Endothelial cell (in vitro differentiated cells): ENCODE measurements at places on chromosomes 7 and 10. TPM values are rescaled to one million over a fixed set of nuclear protein-coding genes. Genes with fewer than 3 reads are reported as not detected.

The FGFR2 gene
- total RNA-seq: 15.3 TPM

The PCLO gene
- total RNA-seq: 5.1 TPM

DNA sequence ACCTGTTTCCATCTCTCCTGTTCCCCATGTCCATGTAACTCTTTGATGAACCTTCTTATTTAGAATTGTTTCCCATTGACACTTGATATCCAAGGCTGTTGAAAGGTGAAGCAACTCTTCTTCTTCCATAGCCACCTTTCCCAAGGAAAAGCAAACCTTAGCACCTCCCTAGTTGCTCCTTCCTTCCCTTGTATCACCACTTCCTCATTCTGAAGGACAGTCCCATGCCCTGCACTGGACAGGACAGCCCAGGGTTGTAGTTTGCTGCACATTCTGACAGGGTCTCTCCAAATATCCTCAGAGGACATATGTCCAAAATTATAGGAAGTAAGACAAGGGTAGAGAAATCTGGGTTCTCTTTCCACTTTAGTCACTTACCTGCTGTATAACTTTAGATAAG, 6.2 kb downstream of the CUZD1 start:
- no peak overlapping the region for H3K27ac ChIP-seq
- no peaks in the 10 kb centered on the region for H3K27me3 ChIP-seq
- H3K36me3 ChIP-seq: peaks cover 3% of the 10 kb centered on the region
- no peaks in the 10 kb centered on the region for H3K4me1 ChIP-seq

GRCh38 chr7:127816354-127817190, 164.6 kb downstream of the SND1 start:
- DNase-seq: no peak
- no peak overlapping the region for H3K4me3 ChIP-seq
- H3K27me3 ChIP-seq: peaks cover 13% of the 10 kb centered on the region
- H3K4me1 ChIP-seq: peaks cover 67% of the 10 kb centered on the region
- H3K27ac ChIP-seq: no peak overlapping the region

- H3K27ac ChIP-seq: no peak overlapping the region
- H3K4me3 ChIP-seq: no peak overlapping the region
- DNase-seq: no peak
- H3K36me3 ChIP-seq: no peaks in the 10 kb centered on the region
These were observed 60.2 kb downstream of the LRRC18 start for GRCh38 chr10:48879451-48879850.

DNA sequence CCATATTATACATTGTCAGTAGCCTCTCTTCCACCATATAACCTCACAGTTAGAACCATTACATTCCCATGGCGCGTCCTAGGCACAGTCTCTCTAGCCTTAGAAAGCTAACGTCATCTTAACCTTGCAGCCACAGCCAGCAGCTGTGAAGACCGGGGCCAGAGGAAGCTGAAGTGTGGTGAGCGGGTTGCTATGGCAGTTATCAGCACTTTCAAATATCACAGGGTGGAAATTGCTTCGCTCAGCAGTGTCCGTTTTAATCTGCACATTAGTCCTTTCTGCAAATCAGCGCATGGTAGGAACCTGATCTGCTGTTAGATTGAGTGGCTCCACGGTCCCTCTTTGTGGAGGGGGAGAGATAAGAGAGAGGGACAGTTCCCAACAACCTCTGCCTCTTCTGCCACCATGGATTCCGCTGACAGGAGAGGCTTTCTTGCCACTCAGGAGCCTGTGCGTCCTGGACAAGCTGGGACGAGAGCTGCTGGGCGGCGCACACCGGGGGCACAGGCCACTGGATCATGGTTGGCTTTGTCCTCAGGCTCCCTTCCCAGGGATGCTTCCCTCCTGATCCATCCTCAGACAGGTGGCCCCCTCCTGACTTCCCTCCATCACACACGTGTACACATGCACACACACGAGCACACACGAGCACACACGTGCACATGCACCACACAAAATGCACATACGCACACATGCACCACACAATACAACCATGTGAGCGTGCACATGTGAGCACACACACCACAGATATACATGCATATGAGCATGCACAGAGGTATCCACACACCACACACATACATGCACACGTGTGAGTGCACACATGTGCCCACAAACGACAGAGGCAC, 93.8 kb downstream of the WDR37 start:
- no peaks in the 10 kb centered on the region for H3K4me1 ChIP-seq
- H3K27me3 ChIP-seq: peaks cover 2% of the 10 kb centered on the region
- DNase-seq: no peak

DNA sequence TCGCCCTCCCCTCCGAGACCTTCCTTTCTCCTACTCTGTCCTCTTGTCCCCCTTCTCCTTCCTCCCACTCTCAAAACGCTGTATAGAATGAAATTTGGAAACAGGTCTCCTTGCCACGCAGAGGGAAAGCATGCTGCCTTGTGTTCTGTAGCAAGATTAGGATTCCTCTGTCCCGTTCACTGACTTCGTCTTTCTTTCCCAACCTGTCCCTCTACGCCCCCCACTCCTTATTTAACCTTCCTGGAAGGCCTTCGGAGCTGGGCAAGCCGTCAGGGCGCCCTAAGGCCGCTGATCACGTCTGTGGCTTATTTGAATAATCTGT, 1.3 kb downstream of the HOXA9 start:
- H3K27me3 ChIP-seq: peaks cover 36% of the 10 kb centered on the region
- peaks cover 4% of the 10 kb centered on the region for H3K36me3 ChIP-seq
- H3K27ac ChIP-seq: no peak overlapping the region
- peaks cover 31% of the 10 kb centered on the region for H3K4me1 ChIP-seq

DNA sequence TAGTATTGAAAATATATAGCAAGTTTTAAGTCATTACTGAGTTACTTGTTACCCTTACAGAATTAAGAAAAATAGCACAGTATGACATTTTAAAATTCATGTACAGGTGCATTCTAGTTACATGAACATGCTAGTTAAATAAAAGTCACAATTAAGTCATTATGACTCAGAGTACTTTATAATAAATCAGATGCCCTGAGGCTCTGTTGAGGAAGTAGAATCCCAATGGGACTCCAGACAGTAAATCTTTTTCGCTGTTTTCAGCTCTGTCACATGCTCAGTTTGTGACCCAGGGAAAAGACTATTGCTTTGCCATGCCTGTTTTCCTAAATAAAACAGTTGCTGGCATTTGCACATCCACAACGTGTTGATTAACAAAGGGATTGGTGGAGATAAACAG, 21.0 kb downstream of the NUDT13 start:
- no peak for DNase-seq
- no peaks in the 10 kb centered on the region for H3K27me3 ChIP-seq
- no peak overlapping the region for H3K4me3 ChIP-seq
- peaks cover 36% of the 10 kb centered on the region for H3K36me3 ChIP-seq
- no peaks in the 10 kb centered on the region for H3K4me1 ChIP-seq

GRCh38 chr10:93336110-93336509, 146.0 kb downstream of the MYOF start:
- no peaks in the 10 kb centered on the region for H3K27me3 ChIP-seq
- H3K36me3 ChIP-seq: peaks cover 6% of the 10 kb centered on the region
- H3K4me1 ChIP-seq: peaks cover 14% of the 10 kb centered on the region

DNA sequence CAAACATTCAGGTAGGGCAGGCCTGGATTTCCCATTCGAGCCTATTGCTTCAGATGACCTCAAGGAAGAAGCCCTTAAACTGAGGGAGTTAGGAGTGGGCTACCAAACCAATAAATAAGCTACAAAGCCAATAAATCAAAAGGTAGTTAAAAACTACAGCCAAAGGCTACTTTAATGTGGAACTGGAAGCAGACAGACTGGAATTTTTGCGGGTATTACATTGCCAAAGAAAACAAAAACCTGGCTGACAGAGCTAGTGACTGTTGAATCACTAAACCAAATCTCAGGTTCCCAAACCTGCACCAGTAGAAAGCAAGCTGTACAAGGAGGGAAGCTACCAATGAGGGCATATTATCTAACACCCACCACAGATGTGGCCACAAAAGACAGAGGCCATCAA, 315.6 kb downstream of the GRM8 start:
- no peaks in the 10 kb centered on the region for H3K36me3 ChIP-seq
- no peak for DNase-seq
- H3K4me3 ChIP-seq: no peak overlapping the region
- H3K27me3 ChIP-seq: no peaks in the 10 kb centered on the region
- H3K27ac ChIP-seq: no peak overlapping the region
- no peaks in the 10 kb centered on the region for H3K4me1 ChIP-seq

DNA sequence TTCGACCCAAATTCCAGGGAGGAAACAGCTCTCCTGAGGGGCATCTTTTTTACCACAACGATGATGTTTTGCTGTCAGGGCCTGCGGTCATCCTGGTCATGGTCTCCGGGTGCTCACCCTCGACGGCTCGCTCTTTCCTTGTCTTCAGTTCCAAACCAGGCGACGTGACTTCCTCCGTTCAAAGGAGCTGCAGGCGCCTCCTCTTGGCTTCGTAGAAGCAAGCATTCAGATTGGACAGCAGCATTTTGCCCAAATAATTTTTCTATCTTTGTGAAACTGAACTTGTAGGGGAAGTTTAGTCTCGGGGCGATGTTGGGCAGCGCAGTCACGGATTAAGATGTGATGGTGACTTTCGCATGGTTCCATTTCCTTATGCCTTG, 208.9 kb downstream of the DNAJB6 start:
- H3K4me1 ChIP-seq: no peaks in the 10 kb centered on the region
- no peak overlapping the region for H3K27ac ChIP-seq
- DNase-seq: no peak
- peaks cover 29% of the 10 kb centered on the region for H3K36me3 ChIP-seq

GRCh38 chr7:16816824-16817223, 12.0 kb upstream of the AGR2 start:
- H3K36me3 ChIP-seq: no peaks in the 10 kb centered on the region
- H3K27me3 ChIP-seq: peaks cover 3% of the 10 kb centered on the region
- peaks cover 8% of the 10 kb centered on the region for H3K4me1 ChIP-seq
- no peak for DNase-seq
- H3K4me3 ChIP-seq: no peak overlapping the region

DNA sequence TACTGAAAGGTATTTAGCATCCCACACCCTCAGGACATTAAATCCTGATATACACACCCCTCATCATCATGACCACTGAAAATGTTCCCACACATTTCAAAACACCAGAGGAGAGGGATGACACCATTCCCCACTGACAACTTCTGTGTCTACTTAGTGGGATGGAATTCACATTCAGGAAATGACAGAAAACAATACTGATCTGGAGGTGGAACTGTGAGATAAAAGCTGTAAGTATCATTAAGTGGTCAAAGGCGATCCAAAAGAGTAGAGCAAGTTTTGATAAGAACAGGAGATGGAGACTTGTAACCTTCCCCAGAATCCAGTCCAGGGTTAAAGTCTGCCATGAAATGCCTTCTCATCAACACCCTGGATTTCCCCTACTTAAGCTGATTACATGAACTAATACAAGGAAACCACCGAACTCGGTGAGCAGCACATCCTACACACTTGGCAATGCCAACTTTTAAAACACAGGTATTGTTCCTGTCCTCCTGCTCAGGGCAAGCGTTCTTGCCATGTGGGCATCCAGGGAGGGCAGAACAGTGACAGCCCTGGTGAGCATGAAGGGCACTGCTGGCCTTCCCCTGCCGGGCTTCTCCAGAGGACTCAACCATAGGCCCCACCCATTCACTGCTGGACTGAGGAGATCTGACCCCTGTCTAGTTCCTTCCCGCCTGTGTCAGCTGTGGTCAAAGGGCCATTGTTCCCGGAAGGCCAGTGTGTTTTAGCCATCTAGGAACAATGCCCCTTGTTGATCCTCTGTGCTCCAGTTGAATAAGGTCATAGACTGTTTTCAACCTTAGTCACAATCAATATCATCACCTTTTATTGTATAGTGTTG, 85.0 kb downstream of the SGMS1 start:
- no peak for DNase-seq
- peaks cover 26% of the 10 kb centered on the region for H3K4me1 ChIP-seq
- H3K4me3 ChIP-seq: no peak overlapping the region
- no peaks in the 10 kb centered on the region for H3K36me3 ChIP-seq
- peaks cover 3% of the 10 kb centered on the region for H3K27me3 ChIP-seq

GRCh38 chr10:125720002-125720382, 483 bp downstream of the EDRF1 start:
- H3K27me3 ChIP-seq: peaks cover 2% of the 10 kb centered on the region
- DNase-seq: no peak
- H3K4me1 ChIP-seq: peaks cover 4% of the 10 kb centered on the region
- H3K4me3 ChIP-seq: peak overlapping the region; percentile 97
- peaks cover 7% of the 10 kb centered on the region for H3K36me3 ChIP-seq

DNA sequence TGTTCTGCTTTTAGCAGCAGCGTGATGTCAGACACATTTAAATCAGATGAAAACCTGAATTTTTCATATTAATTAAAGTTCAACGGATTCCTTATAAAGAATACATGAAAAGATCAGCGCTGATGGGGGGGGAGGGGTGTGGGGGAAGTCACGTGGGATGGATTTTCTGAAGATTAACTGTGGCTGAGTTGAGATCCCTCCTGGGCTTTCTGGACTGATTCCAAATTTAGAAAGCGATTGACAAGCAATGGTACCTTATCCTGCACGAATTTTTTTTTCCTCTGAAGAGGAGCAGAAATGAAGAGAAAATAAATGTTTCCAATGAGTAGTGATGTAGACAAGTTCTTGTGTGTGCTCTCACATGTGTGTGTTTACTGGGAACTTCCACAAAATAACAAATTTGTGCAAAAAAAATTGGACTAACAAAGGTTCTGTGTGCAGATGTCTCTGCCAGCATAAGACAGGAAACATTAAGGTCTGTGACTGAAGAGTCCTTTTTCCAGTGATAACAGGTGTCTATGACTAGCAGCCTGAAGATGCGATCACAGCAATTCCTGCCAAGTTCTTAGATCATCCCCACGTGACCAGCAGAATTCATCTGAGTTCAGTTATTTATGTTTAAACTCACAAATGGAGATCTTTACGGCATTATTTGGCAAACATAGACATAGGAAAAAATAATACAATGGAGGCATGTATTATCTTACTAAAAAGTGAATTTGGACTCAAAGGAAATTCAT, 585.2 kb upstream of the CELF2 start:
- no peaks in the 10 kb centered on the region for H3K36me3 ChIP-seq
- H3K4me3 ChIP-seq: no peak overlapping the region
- H3K27ac ChIP-seq: no peak overlapping the region
- no peaks in the 10 kb centered on the region for H3K4me1 ChIP-seq
- H3K27me3 ChIP-seq: no peaks in the 10 kb centered on the region

DNA sequence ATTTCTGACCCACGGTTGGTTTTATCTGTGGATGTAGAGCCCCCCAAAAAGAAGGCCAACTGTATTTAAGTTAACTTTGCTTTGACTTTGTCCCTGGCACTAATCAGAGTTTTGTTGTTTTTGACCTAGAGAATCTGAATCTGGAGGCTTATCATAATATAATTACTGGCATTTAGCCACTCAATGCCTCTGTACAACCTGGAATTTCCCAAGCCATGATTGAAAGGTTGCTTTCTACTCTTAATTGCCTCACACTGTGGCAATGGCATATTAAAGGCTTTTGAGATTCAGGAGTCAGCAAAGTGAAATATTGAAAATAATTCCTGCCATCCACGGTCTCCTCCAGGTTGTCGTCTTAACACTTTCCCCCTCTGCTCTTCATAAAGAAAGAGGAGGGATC, 205.2 kb upstream of the GHITM start:
- H3K27ac ChIP-seq: no peak overlapping the region
- no peak overlapping the region for H3K4me3 ChIP-seq
- H3K4me1 ChIP-seq: no peaks in the 10 kb centered on the region
- no peak for DNase-seq
- peaks cover 2% of the 10 kb centered on the region for H3K27me3 ChIP-seq

GRCh38 chr10:127556916-127557315, 7.8 kb downstream of the NPS start:
- DNase-seq: peak; percentile 71
- no peak overlapping the region for H3K4me3 ChIP-seq
- H3K4me1 ChIP-seq: no peaks in the 10 kb centered on the region
- H3K27me3 ChIP-seq: peaks cover 1% of the 10 kb centered on the region
